ENCODE measurements at places on chromosomes 7 and 10. TPM values are rescaled to one million over a fixed set of nuclear protein-coding genes. Genes with fewer than 3 reads are reported as not detected.

DNA sequence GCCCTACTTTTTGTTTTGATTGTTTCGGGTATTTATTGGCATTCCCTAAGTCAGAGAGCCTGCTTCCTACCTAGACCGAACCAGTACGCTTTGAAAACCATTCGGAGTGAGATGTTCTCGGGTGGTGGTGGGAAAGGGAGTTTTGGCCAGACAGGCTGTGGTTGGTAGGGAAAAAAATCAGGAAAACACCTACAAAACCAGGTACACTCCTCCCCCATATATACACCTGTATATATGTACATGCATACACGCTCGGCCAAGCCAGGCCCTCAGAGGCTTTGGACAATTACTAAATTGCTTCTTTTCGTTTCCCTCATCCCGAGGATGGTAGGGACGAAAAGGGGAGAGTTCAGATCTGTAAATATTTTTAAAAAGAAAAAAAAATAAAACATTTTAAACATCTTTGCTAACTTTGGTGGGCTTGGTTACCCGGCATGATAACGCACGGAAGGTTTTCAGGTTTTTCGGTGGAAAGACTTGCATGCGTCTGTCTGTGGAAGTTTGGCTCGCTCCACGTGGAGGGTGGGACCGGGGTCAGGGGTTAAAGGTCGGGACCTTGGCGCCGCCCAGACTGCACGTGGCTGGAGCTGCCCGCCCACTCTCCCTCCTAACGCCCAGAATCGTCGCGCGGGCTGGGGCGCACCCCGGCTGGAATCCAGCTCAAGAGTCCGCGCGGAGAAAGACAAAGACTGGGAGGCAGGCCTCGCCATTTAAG, 2.5 kb downstream of the HMX2 start:
- peak; percentile 25 for DNase-seq

- peak; percentile 62 for DNase-seq
Measured at GRCh38 chr7:51645255-51645654, 328.6 kb upstream of the COBL start.

- peak; percentile 17 for DNase-seq
Measured at GRCh38 chr7:137967143-137968018, 34.5 kb downstream of the CREB3L2 start.

GRCh38 chr10:124655191-124656112, 88.7 kb downstream of the FAM53B start:
- DNase-seq = no peak

GRCh38 chr7:48876087-48876486, 48.3 kb upstream of the CDC14C start:
- DNase-seq = no peak

DNA sequence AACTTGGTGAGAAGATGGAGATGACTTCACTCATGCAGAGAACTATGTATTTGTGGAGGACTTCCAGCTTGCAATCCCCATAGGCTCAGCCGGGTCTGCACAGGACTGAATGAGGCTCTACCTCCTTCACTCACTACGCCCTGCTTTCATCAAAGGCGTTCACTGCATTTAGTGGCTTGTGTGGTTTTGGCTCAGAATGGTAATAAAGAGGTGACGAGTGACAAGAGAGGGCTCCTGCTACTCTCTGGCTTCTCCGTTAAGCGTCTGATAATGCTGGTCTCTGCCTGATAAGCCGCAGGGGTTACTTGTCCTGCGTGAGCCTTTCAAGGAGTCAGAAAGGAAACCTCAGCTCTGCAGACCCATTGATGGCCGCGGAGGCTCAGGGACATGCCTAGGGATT, 343.4 kb downstream of the PRPF18 start:
- no peak for DNase-seq

- DNase-seq = no peak
Measured at GRCh38 chr10:130022086-130022485, 58.0 kb upstream of the EBF3 start.

SLC16A9 gene
- total RNA-seq = not detected

DNA sequence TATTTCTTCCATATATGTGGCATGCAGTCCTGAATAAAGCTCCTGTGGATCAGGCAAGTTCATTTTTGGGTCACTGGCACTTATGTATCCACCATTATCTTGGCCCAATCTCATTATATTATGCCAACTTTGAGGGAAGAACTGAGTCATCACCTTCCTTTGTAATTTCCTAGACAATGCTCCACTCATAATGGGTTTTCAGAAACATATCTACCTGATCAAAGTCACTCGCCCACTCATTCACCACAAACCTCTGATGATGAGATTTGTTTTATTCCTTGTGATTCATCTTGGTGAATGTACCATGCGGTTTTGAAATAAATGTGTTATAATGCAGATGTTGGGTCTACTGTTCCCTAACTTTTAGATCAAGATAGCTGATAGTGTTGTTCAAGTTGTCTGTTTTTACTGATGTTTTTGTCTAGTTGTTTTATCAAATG, 525.8 kb downstream of the KIF20B start:
- peak; percentile 84 for DNase-seq

DNA sequence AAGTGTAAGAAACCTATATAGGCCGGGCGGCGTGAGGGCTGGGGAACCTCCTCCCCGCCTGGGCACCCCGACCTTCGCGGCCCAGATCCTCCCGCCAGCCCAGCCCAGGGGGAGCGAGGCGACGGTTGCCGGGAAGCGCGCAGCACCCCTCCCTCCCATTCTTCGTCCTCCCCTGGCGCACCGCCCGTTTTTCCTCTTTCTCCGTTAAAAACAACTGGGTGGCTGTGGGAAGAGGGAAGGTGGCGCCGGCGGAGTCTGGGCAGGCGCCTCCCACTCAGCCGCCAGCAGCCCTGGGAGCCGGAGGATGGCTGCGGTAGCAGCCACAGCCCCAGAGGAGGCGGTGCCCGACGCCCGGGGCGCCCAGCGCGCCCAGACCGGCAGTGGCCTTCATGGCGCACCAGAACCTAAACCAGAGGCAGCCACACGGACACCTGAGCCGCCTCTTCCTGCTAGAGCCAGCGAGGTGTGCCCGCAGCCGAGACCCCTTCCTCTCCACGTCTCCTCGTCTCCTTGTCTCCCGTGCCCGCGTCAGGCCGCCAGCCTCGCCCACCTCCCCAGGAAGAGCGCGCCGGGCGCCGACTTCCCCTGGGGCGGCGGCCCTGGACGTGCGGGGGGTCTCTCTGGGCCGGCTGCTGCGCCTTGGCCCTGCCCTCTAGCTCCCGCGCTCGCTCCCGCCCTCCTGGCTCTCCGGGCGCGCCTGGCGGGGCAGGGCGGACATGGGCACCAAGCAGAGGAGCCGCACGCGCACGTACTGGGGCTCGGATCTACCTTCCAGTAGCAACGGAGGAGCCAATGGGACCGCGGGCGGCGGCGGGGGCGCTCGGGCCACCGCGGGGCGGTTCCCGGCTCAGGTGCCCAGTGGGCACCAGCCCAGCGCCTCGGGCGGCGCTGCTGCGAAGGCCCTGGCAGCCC, 32.8 kb upstream of the SFTPD start:
- peak; percentile 23 for DNase-seq

DNA sequence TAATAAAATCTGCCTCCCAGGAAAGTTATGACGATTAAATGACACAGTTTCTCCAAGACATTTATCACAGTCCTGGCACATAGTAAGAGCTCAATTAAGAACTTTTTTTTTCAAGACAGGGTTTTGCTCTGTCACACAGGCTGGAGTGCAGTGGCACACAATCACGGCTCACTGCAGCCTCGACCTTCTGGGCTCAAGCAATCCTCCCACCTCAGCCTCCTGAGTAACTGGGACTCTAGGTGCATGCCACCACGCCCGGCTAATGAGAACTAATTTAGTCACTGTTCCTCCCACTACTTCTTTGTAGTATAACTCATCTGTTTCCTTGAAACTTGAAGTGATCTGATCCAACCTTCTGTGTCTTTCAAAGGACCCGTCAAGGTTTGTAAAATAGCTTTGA, 42.2 kb upstream of the MXI1 start:
- no peak for DNase-seq

DNA sequence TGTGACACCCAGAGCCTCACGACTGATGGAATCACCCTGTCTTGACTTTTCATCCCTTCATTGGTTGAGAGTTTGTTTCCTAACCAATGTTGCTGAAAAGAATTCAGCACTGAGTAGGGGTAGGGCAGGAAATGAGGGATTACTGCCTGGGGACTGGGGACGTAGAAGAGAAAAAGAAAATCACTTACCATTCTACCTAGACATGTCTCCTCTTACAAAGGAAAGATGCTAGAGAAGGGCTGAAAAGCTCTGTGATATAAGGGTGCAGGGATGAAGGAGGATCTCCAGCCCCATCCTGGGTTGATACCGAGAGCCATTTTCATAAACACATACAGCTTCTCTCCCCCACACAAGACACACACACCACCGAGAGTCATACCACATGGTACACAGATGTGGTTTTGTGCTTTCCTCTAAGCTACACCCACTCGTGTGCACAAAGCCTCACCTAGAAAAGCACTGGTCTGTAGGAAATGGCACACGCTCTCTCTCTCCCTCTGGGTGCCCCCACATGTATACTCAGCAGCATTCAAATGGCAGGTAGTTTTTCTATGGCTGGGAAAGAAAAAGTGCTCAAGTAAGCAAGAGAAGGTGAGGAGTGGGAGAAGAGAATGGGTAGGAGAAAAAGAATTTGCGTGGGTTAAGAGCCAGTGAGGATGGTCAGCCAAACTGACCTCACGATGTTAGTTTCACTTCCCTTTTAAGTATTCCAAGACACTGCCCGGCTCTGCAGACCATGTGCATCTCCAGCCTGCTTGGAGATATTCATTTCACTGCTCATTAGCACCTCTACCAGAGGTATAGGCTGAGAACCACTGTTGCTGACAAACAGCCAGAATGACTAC, 85.8 kb downstream of the CALD1 start:
- DNase-seq = no peak

TBRG4 gene
- total RNA-seq = 255 TPM

EPO gene
- total RNA-seq = not detected

GRCh38 chr7:132899833-132900232, 182.1 kb downstream of the CHCHD3 start:
- DNase-seq = no peak

GRCh38 chr10:100413173-100413572, 49.6 kb upstream of the WNT8B start:
- DNase-seq = no peak

LRIT1 gene
- total RNA-seq = not detected

PDLIM1 gene
- total RNA-seq = 20.0 TPM

DNA sequence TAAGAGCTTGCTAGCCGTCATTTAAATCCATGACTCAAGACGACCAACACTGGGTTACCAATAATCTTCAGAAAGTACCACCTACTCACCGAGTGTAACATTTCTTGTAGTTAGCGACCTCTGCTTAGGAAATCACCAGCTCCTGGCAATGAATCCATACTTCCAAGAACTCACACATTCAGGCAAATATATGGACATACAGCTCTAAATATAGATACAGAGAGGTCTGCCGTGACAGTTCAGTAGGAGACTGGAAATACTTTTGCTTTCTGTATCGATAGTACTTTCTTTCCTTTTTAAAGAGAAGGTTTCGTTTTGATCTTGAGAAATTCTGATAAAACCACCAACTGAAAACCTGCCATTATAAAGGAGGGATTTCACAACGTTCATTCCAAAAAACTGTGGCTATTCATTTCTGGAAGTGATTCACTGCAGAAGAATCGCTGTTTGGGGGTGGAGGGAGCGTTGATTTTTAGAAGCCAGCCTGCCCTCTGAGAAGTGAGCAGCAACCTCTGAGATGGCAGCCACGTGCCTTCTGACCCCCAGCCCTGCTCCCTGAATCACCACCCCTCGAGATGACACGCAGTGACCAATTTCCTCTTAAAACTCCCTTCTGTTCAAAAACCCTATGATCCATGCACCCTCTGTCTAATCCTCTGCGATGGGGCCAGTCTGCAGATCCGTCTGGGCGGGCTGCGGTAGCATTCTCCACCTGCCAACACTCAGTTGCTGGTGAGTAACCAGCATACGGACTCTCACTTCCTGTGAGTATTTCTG, 179.0 kb upstream of the KLF14 start:
- peak; percentile 92 for DNase-seq

HYAL4 gene
- total RNA-seq = 0.79 TPM

STOX1 gene
- total RNA-seq = 0.69 TPM

GRCh38 chr7:42930889-42931288, 1.1 kb downstream of the PSMA2 start:
- peak; percentile 19 for DNase-seq

DNA sequence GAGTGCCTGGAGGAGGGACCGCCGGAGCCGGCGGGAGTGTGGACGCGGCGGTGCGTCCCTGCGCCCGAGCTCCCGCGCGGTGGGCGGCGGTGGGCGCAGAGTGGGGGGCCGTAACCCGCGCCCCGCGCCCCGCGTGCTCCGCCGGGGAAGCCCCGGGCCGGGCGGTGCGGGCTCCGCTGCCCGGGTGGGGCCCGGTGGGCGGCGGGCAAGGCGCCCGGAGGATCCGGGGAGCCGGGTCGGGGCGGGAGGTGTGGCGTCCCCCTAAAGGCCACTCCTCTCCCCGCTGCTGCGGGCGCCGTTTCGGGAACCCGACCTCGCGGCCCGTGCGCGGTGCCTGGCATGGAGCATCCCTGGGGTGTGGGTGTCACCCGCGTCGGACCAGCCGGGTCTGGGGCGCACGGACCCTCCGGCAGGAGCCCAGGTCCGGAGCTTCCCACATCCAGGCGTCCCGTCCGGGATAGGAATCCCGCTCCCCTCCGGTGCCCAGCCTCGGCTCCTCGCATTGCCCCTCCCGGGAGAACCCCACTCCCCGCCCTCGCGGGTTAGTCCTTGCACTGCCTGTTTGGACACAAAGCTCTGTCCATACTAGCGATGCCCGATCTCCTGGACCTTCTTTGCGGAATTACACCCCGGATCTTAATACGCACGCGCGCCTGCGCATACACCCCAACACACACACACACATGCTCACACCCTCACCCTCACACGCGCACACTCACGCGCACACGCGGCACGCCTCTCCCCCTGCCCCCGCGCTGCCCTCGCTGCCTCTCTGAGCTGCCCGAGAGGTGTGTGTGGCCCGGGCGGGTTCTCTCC, 723 bp downstream of the MTURN start:
- peak; percentile 66 for DNase-seq

- no peak for DNase-seq
Measured at GRCh38 chr7:50857804-50858489, 75.3 kb upstream of the GRB10 start.

- DNase-seq = no peak
Measured at GRCh38 chr10:95784279-95784913, 28.4 kb downstream of the ENTPD1 start.

LGI1 gene
- total RNA-seq = not detected

GRCh38 chr10:98487649-98488048, 40.9 kb upstream of the HPS1 start:
- no peak for DNase-seq

DNA sequence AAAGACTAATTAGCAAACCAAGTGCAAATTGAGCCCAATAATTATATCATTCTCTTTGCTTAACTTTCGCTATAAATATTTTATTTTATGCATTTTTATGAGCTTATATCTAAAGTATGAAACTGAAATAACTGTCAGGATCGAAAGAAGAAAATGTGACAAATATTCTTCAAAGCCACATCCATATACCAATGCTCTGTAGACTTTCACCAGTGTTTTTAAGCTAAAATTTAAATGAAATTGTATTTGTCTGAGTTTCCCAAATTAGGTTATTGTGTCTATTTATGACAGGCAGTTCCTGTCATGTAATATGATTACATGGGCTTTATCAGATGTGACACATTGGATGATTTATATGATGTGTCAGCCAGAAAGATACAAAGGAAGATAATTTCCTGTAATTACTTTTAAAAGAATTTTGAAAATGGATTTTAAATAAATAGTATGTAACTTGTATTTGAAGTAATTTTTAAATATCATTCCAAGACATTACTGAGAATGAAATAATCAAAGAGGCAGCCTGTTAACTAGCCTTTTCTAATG, 317.9 kb upstream of the KLF6 start:
- no peak for DNase-seq

WNT8B gene
- 0.23 TPM for total RNA-seq

GRCh38 chr7:47142169-47142866, 439.6 kb downstream of the TNS3 start:
- no peak for DNase-seq
